ENCODE measurements at places on chromosomes 13 and 19. TPM values are rescaled to one million over a fixed set of nuclear protein-coding genes. Genes with fewer than 3 reads are reported as not detected.

Gene WDR88
- total RNA-seq, result not detected

Gene ZNF358
- 8.9 TPM for total RNA-seq

GRCh38 chr13:46035066-46035465 is 17.5 kb downstream of the ZC3H13 start:
- no peak for DNase-seq

- DNase-seq, result no peak
Observed at GRCh38 chr13:102904408-102904862, 58.6 kb downstream of the ERCC5 start.

DNA sequence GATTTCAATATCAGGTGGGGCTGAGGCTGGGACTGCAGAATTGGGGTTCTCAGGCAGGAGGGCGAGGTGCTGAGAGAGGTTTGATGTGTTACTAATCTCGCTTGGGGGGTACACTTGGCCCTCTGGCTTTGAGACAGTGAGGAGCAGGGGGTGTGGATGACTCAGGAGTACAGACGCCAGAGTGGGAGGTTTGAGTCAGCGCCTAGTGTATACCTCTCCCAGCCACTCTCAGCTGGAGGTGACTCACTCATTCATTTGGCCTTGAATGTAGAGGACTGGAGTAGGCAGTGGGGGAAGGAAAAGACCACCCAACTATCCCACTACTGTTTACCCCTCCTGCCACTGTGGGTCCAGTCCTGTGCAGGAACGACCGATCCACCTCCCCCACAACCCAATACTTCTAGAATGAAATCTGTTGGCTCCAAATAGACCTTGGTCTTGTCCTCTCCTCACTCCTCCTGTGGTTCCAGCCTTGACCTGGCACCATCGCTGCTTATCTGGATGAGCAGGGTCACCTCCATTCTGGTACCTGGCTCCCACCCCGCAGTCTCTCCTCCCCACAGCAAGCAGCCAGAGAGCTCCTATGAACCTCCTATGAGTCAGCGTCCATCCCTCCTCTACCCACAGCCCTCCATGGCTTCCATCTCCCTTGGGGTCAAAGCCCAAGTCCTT is 20.1 kb upstream of the ZNRF4 start:
- DNase-seq, result no peak

Gene TEX29
- not detected for total RNA-seq

GRCh38 chr19:1231729-1232637 is 5.8 kb downstream of the CBARP start:
- no peak for DNase-seq

- DNase-seq, result no peak
Observed at GRCh38 chr13:47117268-47117667, 220.4 kb upstream of the HTR2A start.

- DNase-seq, result no peak
Observed at GRCh38 chr13:95571941-95572340, 19.4 kb downstream of the CLDN10 start.

Gene ZNF677
- total RNA-seq, result 7.8 TPM

Gene FOXA3
- total RNA-seq, result 0.62 TPM

Gene KIR3DL1
- 0.11 TPM for total RNA-seq
